Endothelial cell (in vitro differentiated cells): ENCODE measurements at places on chromosomes 13 and 19.

GRCh38 chr19:35671818-35672217 is 5.5 kb downstream of the UPK1A start:
- H3K27ac ChIP-seq = no peak overlapping the region
- no peaks in the 10 kb centered on the region for H3K36me3 ChIP-seq
- no peak overlapping the region for H3K4me3 ChIP-seq

DNA sequence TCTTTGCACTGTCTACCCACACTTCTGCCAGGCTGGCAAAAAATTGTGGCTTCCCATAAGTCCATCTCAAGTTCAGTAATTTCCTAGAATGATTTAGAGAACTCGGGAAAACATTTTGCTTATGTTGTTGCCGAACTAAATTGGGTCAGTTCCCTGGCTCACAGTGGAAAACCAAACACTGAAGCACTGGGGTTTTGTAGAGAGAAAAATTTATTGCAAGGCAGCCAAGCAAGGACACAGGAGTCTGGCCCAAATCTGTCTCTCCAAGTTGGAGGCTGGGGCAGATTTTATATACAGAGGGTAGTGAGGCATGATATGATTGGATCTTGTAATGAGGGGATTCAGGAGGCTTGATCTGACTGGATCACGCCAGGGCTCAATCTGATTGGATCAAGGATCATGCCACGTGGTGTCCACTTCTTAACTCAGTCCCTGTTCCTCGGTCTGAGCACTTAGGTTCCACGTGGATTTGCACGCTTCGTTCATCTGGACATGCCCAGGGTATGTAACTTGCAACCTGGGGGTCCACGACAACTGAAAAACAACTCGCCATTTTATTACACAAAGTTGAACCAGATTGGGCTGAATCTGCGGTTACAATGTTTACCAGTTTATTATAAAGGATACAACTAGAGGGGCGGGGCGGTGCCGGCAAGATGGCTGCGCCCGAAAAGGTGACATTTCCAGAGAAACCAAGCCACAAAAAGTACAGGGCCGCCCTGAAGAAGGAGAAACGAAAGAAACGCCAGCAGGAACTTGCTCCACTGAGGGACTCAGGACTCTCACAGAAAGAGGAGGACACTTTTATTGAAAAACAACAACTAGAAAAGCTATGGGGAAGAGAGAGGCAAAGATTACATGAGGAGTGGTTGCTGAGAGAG is 7.3 kb downstream of the CD209 start:
- H3K36me3 ChIP-seq = no peaks in the 10 kb centered on the region
- H3K27ac ChIP-seq = no peak overlapping the region
- H3K27me3 ChIP-seq = peaks cover 5% of the 10 kb centered on the region
- no peak overlapping the region for H3K4me3 ChIP-seq

GRCh38 chr19:50639121-50640112 is at the start of gene SYT3:
Gene SYT3 (minus strand): TSS chr19:50639881. CDS start chr19:50637411, 2,470 bp downstream.
- no peak for DNase-seq
- no peak within 1 kb of the TSS for H3K4me3 ChIP-seq
- H3K4me1 ChIP-seq = no peaks in the 10 kb centered on the region
- peaks cover 16% of the 10 kb centered on the region for H3K36me3 ChIP-seq
- peaks cover 8% of the 10 kb centered on the region for H3K27me3 ChIP-seq

DNA sequence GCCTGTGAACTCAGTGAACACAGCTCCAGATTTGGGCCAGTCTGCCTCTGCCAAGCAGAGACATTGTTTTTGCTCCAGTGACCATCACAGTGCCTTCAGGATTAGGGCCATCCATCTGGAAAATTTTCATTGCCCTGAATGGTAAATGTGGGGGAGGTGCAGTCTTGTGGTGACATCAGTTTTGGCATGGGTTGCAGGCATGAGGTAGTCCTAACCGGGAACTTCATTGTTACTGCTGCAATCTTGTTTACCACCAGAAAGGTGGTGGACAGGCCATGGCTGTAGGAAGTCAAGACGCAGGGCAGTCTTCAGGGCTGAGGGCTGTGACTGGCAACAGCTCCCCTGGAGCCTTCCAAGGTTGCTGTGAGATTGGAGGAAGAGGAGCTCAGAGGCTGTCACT is 55.2 kb downstream of the SPATA13 start:
- H3K4me3 ChIP-seq = no peak overlapping the region
- H3K36me3 ChIP-seq = peaks cover 3% of the 10 kb centered on the region
- peaks cover 5% of the 10 kb centered on the region for H3K27me3 ChIP-seq
- DNase-seq = no peak
- H3K27ac ChIP-seq = no peak overlapping the region

- peaks cover 12% of the 10 kb centered on the region for H3K4me1 ChIP-seq
- DNase-seq = no peak
- H3K4me3 ChIP-seq = no peak overlapping the region
Measured at GRCh38 chr19:13610039-13610691, 103.9 kb upstream of the CACNA1A start.

GRCh38 chr19:2726160-2726855 is 5.1 kb upstream of the DIRAS1 start:
- peaks cover 7% of the 10 kb centered on the region for H3K4me1 ChIP-seq
- no peak overlapping the region for H3K4me3 ChIP-seq
- DNase-seq = no peak
- no peak overlapping the region for H3K27ac ChIP-seq
- peaks cover 8% of the 10 kb centered on the region for H3K27me3 ChIP-seq

DNA sequence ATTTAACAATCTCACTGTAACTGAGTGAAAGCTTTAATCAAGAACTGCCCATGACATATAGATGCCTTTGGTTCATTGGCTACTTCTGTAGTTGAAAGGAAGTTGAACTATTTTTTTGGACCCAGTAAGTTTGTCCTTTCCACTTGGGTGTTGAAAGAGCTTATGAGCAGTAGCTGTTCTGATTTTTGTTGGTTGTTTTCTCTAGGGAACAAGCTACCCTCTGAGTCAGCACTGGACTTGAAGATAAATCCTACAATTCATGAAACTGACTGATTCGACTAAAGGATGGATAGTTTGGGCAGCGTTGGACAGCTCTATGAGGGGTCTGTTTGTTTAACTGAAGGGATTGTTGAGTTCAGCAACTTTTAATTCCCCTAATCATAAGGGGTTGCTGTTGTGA is 101.0 kb downstream of the PAN3 start:
- no peaks in the 10 kb centered on the region for H3K27me3 ChIP-seq
- H3K27ac ChIP-seq = no peak overlapping the region
- H3K36me3 ChIP-seq = peaks cover 3% of the 10 kb centered on the region
- DNase-seq = no peak
- H3K4me1 ChIP-seq = peaks cover 16% of the 10 kb centered on the region

DNA sequence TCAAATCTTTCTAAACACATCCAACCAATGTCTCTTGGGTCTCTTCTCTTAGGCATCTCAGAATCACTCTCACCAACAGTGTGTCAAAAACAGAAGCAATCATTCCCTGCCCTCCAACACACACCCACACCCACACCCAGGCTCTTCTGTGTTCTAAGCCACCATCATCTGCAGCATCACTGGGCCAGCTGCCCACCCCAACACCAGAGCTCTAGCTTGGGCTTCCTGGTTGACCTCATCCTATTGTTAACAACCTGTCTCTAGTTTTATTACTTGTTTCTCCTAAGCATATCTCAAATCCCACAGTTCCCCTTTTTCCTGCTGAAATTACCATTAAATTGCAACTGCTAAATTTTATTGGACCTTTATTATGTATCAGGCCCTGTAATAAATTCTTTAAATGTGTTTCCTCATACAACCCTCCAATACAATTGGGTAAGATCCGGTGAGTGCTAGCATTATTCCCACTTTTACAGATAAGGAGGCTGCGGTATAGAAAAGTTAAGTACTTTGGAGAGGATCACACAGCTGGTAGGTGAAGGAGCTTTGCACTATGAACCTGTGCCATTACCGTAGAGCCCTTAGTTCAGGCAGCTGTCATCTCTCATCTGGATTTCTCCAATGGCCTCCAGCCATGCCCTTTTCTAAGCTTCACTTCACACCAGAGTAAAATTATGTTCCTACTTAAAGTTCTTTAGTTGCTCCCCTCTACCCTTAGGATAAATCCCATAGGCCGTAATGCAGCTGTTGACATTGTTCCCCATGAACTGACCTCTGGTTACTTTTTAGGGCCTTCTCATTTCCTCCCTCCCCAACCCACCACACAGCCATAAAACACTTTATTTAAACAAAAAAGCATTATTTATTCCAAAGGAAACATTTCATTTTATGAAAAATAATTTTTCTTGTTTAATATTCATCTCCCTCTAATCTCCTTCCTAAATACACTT is 227.7 kb downstream of the B3GLCT start:
- no peak for DNase-seq
- H3K27ac ChIP-seq = no peak overlapping the region
- no peak overlapping the region for H3K4me3 ChIP-seq
- H3K4me1 ChIP-seq = no peaks in the 10 kb centered on the region

- no peak for DNase-seq
- no peaks in the 10 kb centered on the region for H3K4me1 ChIP-seq
- H3K27ac ChIP-seq = no peak overlapping the region
- no peaks in the 10 kb centered on the region for H3K36me3 ChIP-seq
Measured at GRCh38 chr13:65653613-65654012, 1576.5 kb downstream of the PCDH9 start.

DNA sequence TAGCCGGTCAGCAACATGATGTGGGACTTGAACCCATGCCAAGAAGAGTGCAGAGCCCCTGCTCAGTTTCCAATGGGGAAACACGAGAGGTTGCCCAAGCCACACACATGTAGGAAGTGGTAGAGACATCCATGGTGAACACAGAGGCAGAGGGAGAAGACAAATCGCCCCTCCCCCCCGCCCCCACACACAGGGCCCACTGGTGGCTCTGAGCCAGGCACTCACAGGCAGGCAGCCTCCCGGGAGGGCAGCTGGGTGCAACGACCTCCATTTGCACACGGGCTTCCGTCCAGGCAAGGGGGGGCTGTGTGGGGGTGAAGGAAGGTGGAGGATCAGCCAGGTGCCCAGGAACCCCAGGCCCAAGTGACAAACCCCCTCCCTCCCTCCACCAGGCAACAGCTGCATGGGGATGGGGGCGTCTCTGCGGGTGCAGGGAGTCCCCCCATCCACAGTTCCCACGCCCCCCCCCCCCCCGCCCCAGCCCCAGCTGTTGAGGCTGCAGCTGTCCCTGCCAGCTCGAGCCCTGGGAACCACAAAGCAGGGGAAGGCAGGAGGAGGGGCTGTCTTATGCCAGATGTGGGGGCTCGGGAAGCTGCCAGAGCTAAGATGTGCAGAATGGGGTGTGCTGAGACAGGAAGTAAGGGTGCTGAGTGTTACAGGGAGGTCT is 3.4 kb downstream of the NOTCH3 start:
- peak overlapping the region; percentile 71 for H3K4me3 ChIP-seq
- H3K36me3 ChIP-seq = peaks cover 20% of the 10 kb centered on the region
- H3K4me1 ChIP-seq = peaks cover 10% of the 10 kb centered on the region
- H3K27ac ChIP-seq = no peak overlapping the region

- H3K27ac ChIP-seq = peak overlapping the region; percentile 57
- H3K4me3 ChIP-seq = no peak overlapping the region
- peaks cover 8% of the 10 kb centered on the region for H3K36me3 ChIP-seq
Measured at GRCh38 chr19:17831419-17831888, 10.1 kb upstream of the INSL3 start.

GRCh38 chr13:99949679-99950413 is 21.7 kb downstream of the ZIC5 start:
- no peak overlapping the region for H3K27ac ChIP-seq
- peaks cover 43% of the 10 kb centered on the region for H3K4me1 ChIP-seq
- H3K27me3 ChIP-seq = peaks cover 7% of the 10 kb centered on the region
- no peak for DNase-seq
- H3K4me3 ChIP-seq = no peak overlapping the region
- no peaks in the 10 kb centered on the region for H3K36me3 ChIP-seq

GRCh38 chr19:1008268-1009040 is 8.2 kb downstream of the GRIN3B start:
- no peak overlapping the region for H3K4me3 ChIP-seq
- peaks cover 3% of the 10 kb centered on the region for H3K27me3 ChIP-seq
- no peak overlapping the region for H3K27ac ChIP-seq
- H3K36me3 ChIP-seq = no peaks in the 10 kb centered on the region
- no peak for DNase-seq

DNA sequence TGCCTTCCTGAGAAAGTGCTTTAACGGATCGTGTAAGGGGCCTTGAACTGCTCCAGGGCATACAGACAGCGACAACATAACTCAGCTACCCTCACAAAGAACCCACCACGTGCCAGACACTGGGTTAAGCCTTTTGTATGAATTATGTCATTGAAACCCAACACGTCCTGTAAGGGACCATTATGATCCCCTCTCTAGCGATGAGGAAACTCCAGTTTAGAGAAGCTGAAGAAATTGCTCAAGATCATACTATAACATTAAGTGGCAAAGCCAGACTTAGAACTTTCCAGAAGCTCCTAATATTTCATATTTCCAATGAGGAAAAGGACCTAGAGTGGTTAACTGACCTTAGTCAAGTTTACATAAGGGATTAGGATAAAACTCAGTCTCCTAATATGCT is 57.0 kb upstream of the RAP2A start:
- no peak for DNase-seq
- no peak overlapping the region for H3K27ac ChIP-seq
- H3K27me3 ChIP-seq = peaks cover 12% of the 10 kb centered on the region
- H3K36me3 ChIP-seq = peaks cover 52% of the 10 kb centered on the region
- peaks cover 3% of the 10 kb centered on the region for H3K4me1 ChIP-seq
- H3K4me3 ChIP-seq = no peak overlapping the region

GRCh38 chr19:5038631-5039271 is 69.8 kb downstream of the KDM4B start:
- no peak overlapping the region for H3K4me3 ChIP-seq
- peaks cover 14% of the 10 kb centered on the region for H3K36me3 ChIP-seq
- no peak overlapping the region for H3K27ac ChIP-seq
- H3K4me1 ChIP-seq = no peaks in the 10 kb centered on the region
- peaks cover 14% of the 10 kb centered on the region for H3K27me3 ChIP-seq

DNA sequence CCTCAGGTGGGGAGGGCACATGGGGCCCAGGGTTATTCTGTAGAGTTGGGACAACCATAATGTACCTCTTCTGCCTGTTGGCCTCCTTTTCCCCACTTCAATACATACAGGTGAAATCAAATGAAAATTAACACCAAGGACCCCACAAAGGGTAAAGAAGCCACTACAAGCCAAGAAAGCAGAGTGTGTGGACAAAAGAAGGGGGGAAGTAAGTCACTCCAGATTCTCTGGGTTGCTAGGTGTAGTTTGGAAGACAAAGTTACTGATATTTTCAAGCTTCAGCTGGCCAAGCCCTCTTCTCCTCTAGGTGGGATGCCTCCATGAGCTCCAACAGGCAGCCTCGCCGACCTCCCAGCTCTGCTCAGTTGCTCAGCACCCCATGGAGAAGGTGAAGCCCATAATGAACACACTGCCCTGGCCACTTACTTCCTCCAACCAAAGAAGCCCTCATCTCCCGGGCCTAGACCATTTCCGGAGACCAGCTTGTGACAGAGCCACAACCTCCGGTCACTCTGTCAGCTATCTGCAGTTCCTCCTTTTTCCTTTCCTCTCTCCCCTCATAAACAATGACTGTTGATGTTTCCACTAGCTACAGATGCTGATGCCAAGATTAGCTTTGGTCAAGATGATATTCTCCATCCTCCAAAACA is 66.8 kb upstream of the MED4 start:
- no peak overlapping the region for H3K4me3 ChIP-seq
- DNase-seq = peak; percentile 12
- peaks cover 15% of the 10 kb centered on the region for H3K4me1 ChIP-seq
- H3K27me3 ChIP-seq = no peaks in the 10 kb centered on the region
- H3K36me3 ChIP-seq = no peaks in the 10 kb centered on the region
